ENCODE measurements at places on chromosomes 1 and 21.

GRCh38 chr1:162964901-162965300, 103.9 kb upstream of the CCDC190 start:
- no peak for DNase-seq

- no peak for DNase-seq
These were observed 52.3 kb downstream of the BACE2 start for GRCh38 chr21:41220208-41220733.

GRCh38 chr1:228455715-228456114, 31.5 kb upstream of the RNF187 start:
- no peak for DNase-seq

GRCh38 chr1:21064057-21064456, 112.6 kb downstream of the EIF4G3 start:
- no peak for DNase-seq

- DNase-seq: no peak
These were observed 35.2 kb upstream of the VAV3 start for GRCh38 chr1:108000184-108000583.

All from GM04503 (cell line).